ENCODE measurements at places on chromosomes 4 and X.

DNA sequence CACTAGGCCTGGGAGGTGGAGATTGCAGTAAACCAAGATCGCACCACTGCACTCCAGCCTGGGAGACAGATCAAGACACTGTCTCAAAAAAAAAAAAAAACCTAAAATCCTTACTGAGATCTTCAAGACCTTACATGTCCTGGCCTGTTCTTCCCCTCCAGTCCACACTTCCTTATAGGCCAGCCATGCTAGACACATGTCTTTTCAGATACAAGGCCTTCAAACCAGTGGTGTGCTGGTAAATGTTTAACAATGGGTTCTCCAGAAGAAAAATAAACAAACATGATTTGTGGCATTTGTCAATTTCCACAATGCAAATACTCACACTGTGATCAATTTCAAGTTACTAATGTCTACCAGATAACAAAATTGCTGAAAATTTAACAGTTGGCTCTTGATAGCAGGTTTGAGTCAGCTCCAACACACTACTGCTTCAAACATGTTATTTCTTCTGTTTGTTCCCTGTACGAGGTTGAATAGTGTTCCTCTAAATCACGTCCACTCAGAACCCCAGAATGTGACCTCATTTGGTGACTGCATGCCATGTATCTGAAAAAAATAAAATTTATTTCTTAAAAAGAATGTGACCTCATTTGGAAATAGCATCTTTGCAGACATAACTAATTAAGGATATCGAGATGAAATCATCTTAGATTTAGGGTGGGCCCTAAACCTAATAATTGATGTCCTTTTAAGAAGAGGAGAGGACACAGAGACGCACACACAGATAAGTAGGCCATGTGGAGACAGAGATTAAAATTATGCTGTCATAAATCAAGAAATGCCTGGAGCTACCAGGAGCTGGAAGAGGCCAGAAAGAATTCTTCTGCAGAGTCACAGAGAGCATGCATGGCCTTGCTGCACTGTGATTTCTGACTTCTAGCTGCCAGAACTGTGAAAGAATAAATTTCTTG lies 144.4 kb downstream of the ZNF674 start:
- DNase-seq: no peak

DNA sequence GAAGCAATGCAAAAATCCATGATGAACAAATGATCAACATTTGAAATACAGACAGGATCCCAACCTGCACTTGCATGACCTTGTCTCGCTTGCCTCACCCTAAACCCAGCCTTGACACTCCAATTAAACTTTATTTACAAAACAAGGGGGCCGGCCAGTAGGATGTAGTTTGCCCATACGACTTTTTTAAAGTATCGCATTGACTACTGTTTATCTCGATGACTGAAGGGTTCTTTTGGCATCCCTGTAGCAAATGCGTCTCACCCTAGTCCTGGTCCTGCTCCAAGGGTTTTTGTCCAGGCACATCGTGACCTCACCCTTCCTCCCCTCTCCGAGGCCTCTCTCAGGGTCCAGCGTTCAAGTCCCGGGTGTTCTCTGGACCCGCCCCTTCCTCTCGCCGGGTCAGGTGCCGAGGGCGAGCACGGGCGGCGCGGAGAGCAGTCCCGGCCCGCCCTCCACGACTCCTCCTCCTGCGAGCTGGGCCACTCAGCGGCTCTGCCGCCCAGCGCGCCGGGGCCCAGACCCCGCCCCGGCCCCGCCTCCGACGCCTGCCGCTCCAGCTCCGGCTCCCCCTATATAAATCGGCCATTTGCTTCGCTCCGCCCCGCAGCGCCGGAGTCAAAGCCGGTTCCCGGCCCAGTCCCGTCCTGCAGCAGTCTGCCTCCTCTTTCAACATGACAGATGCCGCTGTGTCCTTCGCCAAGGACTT lies at the start of gene SLC25A5:
Gene SLC25A5 (plus strand): TSS at position 603 of the 709 bp plus-strand sequence. CDS start 72 bp downstream, at position 675.
- DNase-seq: peak; percentile 10

GRCh38 chr4:127347936-127348335 lies 284.8 kb upstream of the INTU start:
- DNase-seq: no peak

DNA sequence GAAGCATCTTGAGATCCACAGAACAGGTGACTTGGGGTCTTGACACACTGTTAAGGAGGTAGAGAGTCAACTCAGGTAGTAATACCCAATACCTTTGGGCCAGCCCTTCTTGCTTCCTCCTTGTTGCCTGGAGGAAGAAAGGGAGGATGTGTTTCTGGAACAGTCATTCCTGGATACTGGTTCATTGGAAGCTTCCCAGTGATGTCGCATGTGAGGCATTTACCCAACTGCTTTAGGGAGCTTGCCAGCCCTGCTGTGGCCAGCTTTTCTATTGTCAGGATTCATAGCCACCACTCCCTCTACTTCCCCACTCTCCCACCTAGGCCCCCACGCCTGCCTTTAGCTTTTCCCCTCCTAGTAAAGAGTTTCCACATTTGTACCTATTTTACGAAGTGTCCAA lies 310.3 kb upstream of the PRPS2 start:
- no peak for DNase-seq

DNA sequence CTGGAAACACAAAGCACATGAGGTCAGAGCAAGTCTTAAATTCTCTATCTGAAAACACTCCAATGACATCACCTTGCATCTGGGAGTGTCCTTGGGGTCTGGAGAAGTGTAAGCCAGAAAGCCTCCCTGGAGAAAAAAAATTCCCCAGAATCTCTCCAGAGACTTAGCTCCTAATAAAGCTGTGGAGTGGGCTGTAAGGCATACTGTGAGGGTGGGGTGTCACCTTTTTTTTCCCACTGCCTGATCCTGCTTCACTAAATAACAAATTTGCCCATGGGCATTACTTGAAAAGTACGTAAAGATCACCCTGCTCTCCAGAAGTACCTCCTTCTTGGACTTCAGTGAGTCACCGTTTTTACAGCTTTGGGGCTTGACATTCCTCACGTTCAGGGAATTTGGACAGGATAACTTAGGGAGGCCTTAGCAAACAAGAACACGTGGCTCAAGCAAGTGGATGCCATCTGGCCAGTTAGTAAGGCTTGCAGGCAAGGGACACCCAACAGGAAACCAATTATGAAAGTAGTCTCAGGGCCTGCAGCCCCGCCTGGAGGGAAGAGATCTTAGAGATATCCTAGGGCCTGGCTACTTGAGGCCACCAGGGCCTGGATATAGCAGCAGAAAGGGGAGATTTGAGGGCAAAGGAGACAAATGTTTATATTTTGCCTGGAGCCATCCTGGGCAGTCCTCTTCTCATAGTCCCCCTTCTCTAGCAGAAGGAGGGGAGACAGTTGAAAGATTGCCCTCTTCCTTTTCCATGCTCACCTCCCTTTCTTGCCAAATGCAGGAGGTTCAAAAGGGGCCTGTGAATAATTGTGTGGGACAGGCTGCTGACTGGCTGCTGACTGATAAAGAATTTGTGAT lies 60.1 kb upstream of the PLAC1 start:
- DNase-seq: no peak

GRCh38 chrX:132968296-132968949 lies 10.0 kb upstream of the HS6ST2 start:
- DNase-seq: no peak

GRCh38 chr4:107006218-107006617 lies 29.9 kb downstream of the DKK2 start:
- no peak for DNase-seq

DNA sequence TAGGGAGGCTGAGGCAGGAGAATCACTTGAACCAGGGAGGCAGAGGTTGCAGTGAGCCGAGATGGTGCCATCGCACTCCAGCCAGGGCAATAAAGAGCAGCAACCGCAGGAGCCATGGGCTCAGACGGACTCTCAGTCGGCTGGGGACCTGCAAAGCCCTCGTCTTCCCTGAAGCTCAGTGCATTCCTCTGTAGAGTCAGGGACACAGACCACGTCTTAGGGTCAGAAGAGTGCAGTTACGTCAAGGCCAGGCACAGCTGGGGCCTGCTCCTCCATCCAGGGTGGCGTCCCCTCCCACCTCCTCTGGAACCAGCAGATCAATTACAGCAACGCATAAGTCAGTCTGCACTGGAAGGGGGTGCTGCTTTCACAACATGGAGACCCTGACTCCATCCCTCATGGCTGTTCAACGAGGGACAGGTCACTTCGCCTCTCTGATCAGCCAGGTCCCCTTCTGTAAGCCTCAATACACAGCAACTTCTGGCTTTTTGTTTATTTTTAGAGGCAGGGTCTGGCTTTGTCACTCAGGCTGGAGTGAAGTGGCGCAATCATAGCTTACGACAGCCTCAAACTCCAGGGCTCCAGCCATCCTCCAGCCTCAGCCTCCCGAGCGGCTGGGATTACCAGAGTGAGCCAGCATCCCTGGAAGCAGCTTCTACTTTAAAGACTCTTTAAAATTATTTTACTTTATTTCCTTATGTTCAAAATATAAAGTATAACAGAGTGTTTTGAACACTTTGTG lies 76.4 kb downstream of the ZFYVE28 start:
- no peak for DNase-seq

GRCh38 chr4:147381749-147382148 lies 99.1 kb upstream of the EDNRA start:
- DNase-seq: no peak

DNA sequence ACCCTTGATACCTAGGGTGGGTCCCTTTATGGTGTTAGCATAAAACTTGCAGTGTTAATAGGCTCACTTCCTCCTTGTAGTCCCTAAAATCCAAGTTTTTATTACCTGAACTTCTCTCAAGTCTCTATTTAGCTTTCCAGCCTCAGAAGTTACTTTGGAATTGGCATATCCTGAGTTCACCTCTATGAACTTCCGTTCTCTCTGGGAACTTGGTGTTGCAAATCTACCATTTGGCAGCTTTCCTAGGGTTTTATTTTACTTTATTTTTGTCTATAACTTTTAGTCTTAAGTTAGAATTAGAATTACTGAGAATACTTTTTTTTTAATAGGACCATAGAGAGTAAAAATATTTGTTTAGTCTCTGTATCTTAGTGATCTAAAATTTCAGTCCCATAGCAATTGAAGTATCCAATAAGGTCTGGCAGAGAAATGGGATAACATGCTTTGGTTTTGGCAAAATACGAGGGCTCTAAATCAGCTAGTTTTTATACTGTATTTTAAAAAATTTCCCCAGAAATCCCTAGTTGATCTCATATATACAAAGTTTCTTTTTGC lies 30.3 kb upstream of the NAF1 start:
- no peak for DNase-seq

GRCh38 chr4:187603093-187604025 lies 392.2 kb upstream of the ZFP42 start:
- no peak for DNase-seq

DNA sequence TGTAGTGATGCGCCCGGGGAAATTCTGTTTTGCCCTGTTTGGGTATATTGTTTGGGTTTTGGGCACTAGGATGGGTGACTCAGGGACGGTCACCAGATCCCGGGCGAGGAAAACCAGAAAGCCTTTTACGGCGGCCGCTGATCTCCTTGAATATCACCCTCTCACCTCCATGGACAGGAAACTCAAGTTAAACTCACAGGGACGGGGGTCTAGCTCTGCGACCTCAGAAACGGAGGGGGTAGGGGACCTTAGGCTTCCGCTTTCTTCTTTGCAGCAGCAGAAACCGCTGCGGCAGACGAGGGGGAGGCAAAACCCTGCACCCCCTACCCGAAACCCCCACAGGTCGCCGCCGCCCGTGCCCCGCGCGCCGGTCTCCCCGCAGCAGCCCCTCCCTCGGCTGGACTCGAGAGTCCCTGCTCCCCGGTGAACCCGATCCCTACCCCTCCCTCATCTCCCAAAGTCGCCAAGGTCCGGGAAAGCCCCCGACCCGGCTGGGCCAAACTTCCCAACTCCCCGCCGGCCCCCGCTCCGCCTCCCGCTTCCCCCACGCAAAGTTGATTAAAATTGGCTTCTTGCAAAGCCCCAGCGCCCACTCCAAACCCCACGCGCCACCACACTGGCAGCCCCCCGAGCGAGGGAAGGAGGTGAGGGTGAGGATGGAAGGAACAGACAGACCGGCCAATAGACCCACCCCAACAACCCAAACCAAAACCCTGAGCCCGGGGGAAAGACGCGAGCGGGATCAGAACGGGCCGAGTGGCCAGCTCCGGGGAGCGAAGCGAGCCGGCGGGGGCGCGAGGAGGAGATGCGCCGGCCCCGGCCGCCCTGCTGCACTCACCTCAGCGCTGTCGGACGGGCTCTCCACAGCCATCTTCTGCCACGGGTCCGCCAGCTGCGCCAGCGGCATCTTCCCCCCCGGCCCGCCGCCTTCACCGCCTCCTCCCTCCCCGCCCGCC lies 705 bp downstream of the RPS6KA3 start:
- no peak for DNase-seq

GRCh38 chr4:10346023-10346422 lies 111.2 kb downstream of the ZNF518B start:
- DNase-seq: no peak

GRCh38 chr4:78667325-78667724 lies 108.8 kb upstream of the BMP2K start:
- no peak for DNase-seq

GRCh38 chr4:107823870-107824349 lies 822 bp upstream of the SGMS2 start:
- DNase-seq: no peak

- no peak for DNase-seq
These were observed 25.6 kb downstream of the ATP10D start for GRCh38 chr4:47510506-47511143.

DNA sequence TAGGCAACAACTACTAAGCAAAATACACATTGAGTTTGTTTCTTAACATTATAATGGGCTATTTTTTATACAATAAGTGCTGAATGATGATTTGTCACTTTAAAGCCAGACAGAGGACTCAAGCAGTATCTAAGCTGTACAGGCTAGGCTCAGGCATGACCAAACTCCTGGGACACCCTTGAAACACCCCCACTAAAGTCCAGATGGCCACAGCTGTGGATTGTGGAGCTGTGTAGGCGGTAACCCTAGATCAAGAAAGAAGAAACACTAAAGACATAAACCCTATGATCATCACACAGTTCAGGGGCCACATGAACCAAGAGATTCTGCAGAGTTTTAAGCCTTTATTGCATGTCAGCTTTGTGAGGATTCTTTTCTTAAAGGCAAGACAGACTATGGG lies 25.1 kb downstream of the TAB3 start:
- DNase-seq: no peak

GRCh38 chrX:151225843-151226242 lies 49.5 kb downstream of the GPR50 start:
- DNase-seq: no peak

GRCh38 chr4:159549098-159549518 lies 446.2 kb downstream of the RAPGEF2 start:
- DNase-seq: no peak

DNA sequence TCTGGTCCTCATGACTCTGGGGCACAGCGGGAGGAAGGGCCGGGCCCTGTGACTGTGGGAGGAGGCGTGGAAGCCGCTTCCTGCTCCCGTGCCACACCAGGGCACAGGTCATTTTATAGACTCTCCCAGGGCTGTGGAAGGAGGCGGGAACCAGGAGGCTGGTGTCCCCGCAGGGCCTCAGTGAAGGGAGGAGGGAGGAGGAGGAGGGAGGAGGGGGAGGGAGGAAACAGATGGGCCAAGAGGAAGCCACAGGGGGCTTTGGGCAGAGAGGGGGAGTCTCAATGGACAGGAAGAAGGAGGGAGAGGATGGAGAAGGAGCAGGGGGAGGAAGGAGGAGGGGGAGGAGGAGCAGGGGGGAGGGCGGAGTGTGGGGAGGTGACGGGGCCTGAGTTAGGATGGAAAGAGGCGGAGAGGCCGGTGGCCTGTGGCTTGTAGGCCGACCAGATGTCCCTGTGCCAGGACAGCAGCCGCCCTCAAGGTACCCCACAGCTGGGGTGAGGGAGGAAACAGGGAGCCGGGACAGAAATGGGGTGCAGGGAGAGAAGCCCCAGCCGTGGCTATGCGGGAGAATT lies 6.2 kb upstream of the PLCXD1 start:
- DNase-seq: no peak
